Activated CD8-positive, alpha-beta memory T cell treated with anti-CD3 and anti-CD28 coated beads for 24 hours (primary cell): ENCODE measurements at places on chromosomes 13 and 19.

- DNase-seq, result no peak
These were observed 73.5 kb upstream of the C13orf46 start for GRCh38 chr13:114047358-114047881.

DNA sequence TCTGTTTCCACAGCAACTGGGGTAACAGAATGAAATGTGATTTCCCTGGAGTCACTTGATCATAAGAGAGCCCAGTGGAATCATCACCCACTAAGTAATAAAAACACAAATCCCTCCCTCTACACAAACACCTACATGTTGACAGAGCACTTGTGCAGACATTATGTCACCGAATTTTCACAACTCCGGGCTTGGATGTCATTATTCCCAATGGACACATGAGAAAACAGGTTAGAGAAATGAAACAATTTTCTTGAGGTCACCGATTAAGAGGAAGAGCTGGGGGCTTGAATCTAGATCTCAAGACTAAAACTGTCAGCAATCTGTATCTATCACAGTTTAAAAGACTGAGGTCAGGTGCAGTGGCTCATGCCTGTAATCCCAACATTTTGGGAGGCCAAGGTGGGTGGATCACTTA is 3.1 kb downstream of the XRCC1 start:
- no peak for DNase-seq

GRCh38 chr19:18416778-18417249 is 2.4 kb upstream of the SSBP4 start:
- DNase-seq, result no peak

GRCh38 chr13:42140494-42140893 is 92.0 kb downstream of the DGKH start:
- no peak for DNase-seq

DNA sequence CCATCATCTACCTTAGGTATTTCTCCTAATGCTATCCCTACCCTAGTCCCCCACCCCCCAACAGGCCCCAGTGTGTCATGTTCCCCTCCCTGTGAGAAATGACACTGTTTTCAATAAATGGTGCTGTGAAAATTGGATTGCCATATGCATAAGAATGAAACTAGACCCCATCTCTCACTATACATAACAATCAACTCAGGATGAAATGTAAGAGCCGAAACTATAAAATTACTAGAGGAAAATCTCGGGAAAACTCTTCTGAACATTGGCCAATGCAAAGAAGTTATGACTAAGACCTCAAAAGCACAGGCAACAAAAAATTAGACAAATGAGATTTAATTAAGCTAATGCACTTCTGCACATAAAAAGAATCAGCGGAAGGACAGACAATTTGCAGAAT is 138.2 kb downstream of the SUCLA2 start:
- DNase-seq, result no peak

GRCh38 chr19:31402529-31403316 is 53.5 kb upstream of the TSHZ3 start:
- no peak for DNase-seq

- no peak for DNase-seq
These were observed 383.1 kb downstream of the FGF14 start for GRCh38 chr13:102018716-102019115.

DNA sequence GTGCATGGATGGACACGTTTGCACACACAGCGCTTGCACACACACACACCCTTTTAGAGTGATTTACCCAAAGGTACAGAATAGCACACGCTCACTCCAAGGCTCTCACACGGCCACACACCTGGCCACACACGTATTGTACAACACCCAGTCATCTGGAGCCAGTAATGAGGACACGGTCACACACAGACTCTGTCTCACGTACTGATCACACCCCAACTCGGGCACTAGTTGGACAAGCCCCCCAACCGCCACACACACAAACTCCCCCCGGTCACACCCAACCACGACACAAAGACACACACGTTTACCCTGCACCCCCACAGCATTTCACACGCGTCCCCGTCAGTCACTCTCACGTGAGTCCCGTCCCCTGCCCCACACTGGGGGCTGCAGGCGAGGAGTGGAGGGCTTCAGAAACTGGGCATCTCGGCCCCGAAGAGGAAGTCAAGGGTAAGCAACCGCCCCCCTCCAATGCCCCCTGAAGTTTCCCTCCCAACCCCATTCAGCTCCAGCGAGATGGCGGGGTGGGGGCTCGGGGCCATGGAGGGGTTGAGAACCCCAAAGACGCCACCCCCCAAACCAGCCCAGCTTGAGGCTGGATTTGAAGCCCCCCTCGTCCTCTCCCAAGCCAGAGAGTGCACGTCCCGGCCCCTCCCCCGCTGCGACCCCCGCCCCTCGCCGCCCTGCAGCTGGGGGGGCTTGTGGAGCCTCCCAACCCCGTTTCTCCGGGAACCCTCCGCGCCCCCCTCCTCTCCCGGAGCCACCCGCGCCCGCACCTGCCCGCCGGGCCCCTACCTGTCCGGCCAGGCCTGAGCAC is 599 bp downstream of the OLFM2 start:
- DNase-seq, result no peak

DNA sequence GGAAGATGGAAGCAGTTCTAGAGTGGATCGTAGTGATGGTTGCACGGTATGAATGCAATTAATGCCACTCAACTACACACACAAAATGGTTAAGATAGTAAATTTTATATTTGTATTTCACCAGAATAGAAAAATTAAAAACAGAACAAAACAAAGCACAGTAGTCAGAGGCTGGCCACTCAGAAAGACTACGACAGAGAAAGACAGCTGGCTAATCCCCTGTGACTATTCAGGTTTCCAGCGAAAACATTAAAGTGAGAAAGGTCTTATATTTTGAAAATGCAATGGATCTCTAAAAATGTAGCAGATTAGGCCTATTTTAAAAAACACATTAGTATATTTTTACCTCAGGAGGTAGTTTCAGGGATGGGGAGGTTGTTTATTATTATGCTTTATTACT is 131.3 kb upstream of the POSTN start:
- no peak for DNase-seq

GRCh38 chr13:103794526-103794925 is 728.3 kb upstream of the SLC10A2 start:
- no peak for DNase-seq
